ENCODE measurements at places on chromosomes 5 and 9. TPM values are rescaled to one million over a fixed set of nuclear protein-coding genes. Genes with fewer than 3 reads are reported as not detected.

Gene GABRA6
- total RNA-seq = not detected

DNA sequence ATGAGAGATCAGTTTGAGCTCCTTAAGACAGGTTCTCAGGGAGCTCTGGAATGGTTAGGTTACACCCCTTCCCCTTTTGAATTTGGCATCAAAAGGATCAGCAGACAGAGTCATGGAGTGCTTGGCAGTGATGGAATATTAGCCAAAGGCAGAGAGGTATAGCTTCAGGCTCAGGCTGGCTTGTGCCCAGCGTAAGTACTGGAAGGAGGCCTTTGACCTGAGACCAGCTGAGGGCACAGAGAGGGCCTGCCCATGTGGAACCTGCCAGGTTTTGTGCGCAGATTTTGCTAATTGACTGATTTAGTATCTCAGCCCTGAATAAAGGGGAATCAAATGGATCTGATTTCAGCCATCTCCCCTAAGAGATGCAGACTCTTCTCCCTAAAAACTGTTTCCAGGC is 81.5 kb downstream of the RGS3 start:
- no peak for DNase-seq

Gene CDO1
- 11.7 TPM for total RNA-seq

- DNase-seq = no peak
Measured at GRCh38 chr5:29833394-29833793, 1360.1 kb upstream of the CDH6 start.

Gene GIN1
- 6.3 TPM for total RNA-seq

GRCh38 chr5:110817459-110817858 is 78.7 kb downstream of the SLC25A46 start:
- DNase-seq = no peak

Gene ANKRD34B
- 1.5 TPM for total RNA-seq

All from kidney epithelial cell (primary cell).